ENCODE measurements at places on chromosomes 1 and 21. TPM values are rescaled to one million over a fixed set of nuclear protein-coding genes. Genes with fewer than 3 reads are reported as not detected.

GRCh38 chr1:17594690-17595601 lies 55.4 kb downstream of the ARHGEF10L start:
- no peak for DNase-seq

DNA sequence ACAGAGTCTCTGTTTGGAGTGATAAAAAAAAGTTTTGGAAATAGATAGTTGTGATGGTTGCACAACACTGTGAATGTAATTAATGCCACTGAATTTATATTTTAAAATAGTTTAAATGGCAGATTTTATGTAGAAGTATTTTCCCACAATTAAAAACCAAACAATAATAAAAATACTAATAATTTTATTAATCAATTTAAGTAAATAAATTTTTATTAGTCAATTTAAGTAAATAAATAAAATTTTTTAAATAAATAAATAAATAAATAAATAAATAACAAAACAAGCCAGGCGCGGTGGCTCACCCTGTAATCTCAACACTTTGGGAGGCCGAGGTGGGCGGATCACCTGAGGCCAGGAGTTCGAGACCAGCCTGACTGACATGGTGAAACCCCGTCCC lies 4.9 kb upstream of the KDF1 start:
- DNase-seq: no peak

GRCh38 chr1:44643721-44644334 lies 30.5 kb downstream of the TMEM53 start:
- DNase-seq: no peak

DNA sequence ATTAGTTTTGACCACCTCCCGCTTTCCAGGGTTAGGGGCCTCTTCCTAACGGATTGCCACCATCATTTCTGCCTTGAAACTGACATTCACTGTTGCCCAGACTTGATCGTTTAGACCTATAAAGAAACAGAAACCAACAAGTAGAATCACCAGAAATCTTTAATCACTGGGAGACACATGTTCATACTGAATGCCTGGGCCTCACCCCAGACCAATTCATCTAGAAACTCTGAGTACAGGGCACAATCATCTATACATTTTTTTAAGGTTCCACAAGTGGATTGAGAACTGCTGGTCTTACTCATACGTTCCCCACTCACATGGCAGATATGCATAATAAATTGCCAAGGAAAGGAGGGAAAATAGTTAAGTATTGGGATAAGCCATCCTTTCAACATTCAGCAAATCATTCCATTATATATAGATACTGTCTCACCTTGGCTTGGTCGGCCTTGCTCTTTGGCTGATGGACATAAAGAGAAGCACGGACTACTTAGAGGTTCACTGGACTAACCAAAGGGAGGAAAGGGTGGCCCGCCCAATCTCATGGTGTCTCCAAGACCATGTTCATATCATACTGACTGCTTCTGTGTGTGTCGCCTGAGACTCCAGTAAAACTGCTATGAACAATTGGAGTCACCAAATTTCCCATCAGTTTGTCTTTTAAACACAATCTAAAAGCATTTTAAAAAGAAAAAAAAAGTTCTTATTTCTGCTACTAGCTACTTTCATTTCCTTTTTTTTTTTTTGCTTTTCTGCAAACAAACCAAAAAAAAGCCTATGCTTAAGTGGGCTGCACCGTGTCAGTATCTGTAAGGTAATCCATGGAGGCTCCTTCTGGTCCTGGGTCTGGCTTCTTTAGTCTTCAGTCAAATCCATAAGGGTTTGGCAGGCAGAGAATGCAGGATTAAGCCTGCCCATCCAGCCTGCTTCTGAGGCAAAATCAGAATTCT lies 9.4 kb upstream of the TARBP1 start:
- DNase-seq: no peak

DNA sequence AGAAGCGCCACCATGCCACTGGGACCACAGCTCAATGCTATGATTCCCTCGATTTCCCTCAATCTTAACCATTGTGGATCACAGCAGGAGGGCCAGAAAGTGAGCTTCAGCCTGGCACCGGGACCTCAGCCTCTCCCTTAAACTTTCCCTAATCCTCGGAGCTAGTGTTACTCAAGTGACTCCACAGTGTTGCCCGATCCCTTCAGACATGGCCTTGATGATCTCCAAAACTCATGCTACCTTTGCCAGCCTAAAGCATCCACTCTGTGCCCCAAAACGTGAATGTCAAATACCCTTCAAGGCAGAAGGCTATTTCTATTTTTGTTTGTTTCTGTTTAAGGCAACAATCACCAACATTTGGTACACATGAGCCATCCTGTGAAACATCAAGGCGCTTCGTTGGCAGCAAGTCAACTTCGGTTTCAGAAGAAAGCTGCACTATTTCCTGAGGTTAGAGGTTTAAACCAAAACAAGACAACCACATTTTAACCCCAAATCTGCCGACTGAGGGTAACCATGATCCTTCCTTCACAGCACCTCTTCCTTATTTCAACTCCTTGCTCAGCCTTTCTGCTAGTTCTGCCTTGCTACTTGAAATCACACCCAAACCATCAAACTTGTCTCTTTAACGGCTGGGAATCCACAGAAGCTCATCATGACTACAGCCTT lies 94.4 kb upstream of the KRTAP19-8 start:
- no peak for DNase-seq

- DNase-seq: no peak
Measured at GRCh38 chr1:89361681-89362080, 2.2 kb upstream of the GBP6 start.

- DNase-seq: no peak
Measured at GRCh38 chr1:16178596-16179497, 23.0 kb upstream of the EPHA2 start.

DNA sequence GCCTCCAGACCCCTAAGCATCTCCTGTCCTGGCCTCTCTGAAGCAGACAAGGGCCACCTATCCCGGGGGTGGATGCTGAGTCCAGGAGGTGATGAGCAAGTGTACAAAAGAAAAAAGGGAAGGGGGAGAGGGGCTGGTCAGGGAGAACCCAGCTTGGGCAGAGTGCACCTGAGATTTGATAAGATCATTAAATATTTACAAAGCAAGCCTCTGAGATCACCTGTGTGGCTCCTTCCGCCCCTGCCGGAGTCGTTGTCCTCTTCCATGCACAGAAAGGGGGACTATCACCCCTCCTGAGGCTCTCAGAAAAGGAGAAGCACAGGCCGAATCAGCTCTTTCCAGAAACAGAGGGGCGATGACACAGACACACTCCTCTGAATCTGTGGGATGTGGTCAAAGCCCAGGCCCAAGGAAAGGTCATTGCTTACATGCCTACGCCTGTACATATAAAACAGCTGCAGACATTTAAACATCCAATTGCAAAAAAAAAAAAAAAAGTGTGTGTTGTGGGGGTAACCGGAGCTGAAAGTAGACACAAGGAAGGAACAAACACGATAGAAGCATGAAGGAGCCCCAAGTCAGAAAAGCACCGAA lies 30.9 kb downstream of the PRSS38 start:
- DNase-seq: no peak

ASCL5 gene
- not detected for total RNA-seq

TUT4 gene
- 53.7 TPM for total RNA-seq

C4BPB gene
- total RNA-seq: not detected

PCAT6 gene
- total RNA-seq: 3.8 TPM

RAB7B gene
- total RNA-seq: 0.78 TPM

Data from osteocyte (in vitro differentiated cells).